Activated T-cell treated with anti-CD3 and anti-CD28 coated beads, Interleukin-2, amount 50 U/mL, for 24 hours (primary cell): ENCODE measurements at places on chromosomes 3 and 15.

DNA sequence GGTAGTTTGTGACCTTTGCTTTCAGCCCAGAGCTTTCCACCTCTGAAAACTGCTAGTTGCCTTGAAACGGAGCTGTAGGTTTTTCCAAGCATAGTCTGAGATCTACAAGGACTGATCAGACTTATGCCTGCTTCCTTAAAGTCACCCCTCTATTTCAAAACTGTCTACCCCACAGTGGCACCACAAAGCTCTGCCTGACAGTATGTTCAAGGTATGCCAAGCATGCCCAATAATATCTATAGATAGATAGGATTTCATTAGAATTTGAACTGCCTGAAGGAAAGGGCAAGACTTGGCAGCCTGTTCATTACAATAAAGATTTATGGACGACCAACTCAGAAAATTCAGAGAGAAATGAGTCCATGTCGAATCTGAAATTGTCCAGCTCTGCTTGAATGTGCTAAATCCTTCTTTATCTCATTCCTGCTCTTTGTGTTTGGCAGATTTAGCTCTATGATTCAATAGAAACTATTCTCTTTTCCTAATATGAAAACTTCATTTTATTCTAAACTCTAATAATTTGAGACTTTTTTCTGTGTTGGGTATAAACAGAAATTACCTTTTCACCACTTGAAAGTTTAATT lies 227.6 kb upstream of the TBC1D5 start:
- DNase-seq: no peak

DNA sequence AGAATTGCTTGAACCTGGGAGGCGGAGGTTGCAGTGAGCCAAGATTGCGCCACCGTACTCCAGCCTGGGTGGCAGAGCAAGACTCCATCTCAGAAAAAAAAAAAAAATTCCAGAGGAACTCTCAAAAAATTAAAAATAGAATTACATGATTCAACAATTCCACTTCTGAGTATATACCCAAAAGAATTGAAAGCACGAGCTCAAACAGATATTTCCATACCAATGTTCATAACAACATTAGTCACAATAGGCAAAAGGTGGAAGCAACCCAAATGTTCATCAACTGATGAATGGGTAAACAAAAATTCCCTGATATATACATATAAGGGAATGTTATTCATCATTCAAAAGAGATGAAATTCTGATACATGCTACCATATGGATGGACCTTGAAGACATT lies 16.9 kb upstream of the MORF4L1 start:
- no peak for DNase-seq

GRCh38 chr3:100268156-100268555 lies 7.4 kb downstream of the TBC1D23 start:
- DNase-seq: no peak

DNA sequence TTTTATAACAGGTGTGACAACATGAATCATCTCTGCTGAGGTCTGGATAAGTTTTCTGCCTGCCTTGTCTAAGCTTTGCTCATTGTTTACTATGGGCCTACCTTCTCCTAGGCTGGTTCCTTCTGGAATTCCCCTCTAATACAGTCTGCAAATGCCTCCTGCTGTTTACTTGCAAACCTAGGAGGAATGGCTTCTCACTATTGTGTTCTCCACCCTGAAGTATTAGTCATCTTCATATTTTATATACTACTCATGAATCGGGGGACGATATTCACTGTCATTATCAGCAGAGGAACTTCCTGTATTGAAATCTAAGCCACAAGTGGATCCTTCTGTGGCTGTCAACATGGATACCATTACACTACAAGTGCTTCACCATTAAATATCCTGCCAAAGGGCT lies 154.8 kb downstream of the PLCL2 start:
- no peak for DNase-seq

DNA sequence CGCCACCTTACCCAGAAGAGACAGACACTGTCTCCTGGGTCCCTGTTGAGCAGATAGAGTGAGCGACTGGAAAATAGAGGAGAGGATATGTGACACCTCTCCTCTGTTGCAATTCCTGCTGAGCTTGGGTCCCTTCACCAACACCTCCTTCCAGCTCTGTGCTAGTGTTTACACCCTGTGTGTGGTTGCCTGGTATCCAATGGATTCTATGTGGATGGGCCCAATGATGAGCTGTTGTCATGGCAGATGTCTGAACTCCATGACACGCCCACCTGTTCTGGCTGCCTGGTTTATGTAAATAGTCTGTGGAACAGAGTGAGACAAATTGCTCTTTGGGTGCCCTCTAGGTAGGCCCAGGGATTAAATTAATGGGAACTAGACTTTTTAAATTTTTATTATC lies 23.7 kb downstream of the RBM5 start:
- DNase-seq: no peak

DNA sequence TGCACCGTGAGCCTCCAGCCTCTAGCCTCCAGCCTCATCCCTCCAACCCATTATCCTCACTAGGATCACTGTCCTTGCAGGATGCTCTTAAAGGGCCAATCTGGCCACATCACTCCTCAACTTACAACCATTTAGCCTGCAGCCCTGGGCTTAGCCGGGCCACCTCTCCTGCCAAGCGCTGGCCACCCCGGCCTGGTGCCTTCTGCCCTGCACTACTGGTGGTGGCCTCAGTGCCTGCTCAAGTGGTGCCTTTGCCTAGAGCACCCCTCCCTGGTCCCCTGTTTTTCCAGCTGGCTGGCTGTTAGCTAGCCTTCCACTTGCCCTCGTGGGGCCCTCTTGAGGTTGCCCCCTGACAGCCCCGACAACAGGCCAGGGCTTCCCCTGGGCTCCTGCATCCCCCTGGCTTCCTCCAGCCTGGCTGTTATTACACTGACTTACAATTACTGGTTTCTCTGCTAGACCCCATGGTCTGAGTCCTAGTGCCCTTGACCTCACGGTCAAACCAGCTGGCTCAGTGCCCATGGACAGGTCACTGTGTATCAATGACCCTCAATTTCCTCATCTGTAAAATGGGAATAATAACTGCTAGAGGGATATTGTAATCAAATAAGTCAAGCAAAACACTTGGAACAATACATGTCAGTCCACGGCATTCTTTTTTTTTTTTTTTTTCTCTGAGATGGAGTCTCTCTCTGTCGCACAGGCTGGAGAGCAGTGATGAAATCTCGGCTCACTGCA lies 15.5 kb downstream of the ATP2B2 start:
- DNase-seq: no peak

- no peak for DNase-seq
Observed at GRCh38 chr3:61928039-61928438, 366.7 kb downstream of the PTPRG start.

DNA sequence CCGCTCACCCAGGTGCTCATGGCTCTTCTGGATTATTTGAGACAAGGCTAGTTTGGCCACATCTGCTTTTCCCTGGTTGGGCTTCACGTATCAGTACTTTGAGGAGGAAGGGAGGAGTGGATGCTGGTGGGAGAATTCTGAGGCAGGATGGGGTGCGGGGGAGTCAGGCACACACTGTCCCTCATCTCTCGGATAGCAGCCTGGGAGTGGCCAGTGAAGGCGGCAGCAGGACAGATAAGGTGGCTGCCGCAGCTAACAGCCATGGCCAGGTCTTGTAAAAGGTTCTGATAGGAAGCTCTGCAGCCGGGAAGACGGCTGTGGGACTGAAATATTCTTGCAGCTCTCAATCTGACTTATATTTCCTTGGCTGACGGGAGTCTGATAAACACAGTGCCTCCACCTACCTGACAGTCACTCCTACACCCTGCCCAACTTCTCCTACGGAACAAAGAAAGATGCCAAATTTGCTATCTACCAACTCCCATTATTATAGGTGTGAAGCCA lies 87.3 kb downstream of the MESD start:
- DNase-seq: no peak

DNA sequence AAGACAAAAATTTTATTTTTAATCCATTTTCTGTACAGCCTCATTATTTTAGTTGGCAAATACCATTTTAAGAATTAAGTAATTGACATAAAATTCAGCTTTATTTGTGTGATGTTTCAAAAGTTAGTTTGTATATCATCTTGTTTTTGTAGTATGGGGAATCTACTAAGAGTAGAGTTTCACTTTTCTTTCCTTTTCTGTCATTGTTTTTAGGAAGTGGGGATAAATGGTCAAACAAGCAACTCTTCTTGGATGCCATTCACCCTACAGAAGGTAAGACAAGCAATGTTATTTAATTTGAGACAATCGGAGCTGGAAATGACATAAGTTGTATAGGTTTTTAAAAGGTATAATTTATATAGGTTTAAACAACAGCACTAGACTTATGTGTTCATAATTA lies 268.3 kb downstream of the BBX start:
- no peak for DNase-seq

DNA sequence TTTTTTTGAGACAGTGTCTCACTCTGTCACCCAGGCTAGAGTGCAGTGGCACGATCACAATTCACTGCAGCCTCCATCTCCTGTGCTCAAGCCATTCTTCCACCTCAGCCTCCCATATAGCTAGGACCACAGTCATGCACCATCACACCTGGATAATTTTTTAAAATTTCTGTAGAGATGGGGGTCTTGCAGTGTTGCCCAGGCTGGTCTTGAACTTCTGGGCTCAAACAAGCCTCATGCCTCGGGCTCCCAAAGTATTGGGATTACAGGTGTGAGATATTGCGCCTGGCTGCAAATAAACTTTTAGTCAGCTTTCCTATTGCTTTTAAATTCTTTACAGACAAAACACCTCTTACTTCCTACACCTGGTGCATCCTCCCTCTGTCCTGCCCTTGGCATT lies 102.1 kb upstream of the VEPH1 start:
- no peak for DNase-seq

DNA sequence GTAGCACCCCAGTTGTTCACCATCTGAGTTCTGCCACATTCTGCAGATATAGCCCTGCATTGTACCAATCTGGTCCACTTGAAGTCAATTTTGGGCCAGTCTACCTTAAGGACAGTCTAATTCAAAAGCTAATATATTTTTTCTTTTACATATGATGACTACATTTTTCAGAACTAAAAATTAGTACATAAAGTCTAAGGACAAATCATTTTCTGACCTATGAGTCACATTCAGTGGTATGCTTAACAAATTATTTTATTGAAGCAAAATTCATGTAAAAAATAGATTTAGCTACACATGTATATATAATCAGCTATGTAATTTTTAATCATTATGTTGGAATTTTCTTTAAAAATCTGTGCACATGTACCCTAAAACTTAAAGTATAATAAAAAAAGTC lies 52.1 kb upstream of the IL12A start:
- DNase-seq: no peak

DNA sequence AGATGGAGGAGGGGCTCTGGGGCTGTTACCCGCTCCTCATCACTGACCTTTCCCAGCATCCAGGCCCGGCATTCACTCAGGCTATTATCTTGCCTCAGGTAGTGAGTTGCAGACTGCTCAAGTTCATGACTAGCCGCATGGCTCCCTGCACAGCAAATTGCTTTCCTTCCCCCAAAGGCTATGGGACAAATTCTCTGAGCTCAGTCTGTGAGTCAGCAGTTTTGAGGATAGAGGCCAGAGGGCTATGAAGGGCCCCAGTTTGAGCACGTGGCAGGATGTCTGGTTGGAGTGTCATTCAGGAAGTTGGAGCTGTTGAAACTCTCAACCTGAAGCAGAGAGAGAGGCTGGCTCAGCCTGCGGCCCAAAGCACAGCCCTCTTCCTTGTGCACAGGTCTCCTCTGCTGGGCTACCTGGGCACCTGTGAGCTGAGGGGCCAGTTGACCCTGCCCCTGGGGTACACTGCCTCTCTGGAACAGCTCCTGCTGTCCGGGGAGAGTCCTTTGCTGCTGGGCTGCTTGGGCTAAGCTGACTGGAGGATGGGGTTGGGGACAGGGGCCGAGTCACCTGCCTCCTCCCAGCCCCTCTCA lies 7.9 kb downstream of the FAH start:
- DNase-seq: peak; percentile 49

GRCh38 chr3:185402561-185402960 lies 39.6 kb downstream of the MAP3K13 start:
- no peak for DNase-seq

DNA sequence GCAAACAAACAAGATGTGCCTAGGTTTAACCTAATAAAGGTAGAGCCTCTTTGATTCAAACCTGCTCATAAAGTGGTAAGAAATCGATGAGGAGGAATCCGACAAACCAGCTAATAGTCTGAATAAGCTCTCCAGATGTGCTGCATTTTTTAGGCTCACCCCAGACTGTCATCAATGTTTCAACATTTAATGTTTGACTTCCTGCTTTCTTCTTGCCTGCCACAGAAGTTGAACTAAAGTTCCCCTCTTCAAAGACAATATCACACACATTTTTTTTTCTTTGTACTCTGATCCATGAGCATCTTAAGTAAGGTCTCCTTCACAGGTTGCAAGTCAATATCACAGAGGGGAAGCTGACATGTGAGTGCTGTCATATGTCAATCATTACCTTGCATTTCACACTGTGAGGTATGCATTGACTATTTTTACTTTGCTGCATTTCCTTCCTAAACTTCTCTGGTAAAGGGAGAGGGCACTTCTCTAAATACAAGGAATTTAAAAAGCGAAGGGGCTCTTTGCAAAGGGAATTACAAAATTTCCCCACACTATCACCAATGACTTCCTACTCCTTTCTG lies 172.3 kb upstream of the MCTP2 start:
- DNase-seq: no peak

DNA sequence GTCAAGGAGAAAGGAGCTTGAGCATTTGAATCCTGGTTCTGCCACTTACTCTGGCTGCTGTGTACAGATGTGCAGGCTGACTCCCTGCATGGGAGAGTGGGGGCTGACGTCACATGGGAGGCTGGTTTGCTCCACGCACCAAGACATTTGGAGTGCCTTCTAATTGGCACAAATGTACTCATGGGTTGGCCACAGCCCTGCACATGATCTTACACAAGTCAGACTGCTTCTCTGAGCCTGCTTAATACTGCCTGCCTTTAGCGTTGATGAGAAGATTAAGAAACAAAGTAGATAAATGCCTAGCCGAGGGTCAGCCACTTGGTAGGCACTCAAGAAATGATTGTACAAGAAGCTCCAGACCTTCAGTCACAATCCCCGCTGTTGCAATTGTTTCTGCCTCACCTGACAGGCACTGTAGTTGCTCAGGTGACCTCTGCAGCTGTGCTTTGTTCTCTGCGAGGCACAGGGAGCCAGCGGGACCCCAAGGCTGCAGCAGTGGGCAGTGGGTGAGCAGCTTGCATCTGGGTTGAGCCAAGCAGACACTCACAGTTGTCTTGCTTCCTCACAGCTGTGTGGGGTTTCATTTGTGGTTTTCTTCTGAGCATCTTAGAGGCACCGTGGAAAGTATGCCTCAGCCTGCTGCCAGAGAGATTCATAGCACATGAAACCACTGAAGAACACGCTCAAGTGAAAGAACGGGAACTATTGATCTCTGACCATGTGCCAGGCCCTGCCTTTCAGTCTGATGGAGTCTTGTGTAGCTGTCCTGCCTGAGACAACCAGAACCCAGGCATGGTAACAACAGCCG lies 33.1 kb downstream of the GRK7 start:
- peak; percentile 83 for DNase-seq

- DNase-seq: no peak
Observed at GRCh38 chr3:155443815-155444214, 150.3 kb upstream of the STRIT1 start.
